ENCODE measurements at places on chromosomes 6 and 20.

DNA sequence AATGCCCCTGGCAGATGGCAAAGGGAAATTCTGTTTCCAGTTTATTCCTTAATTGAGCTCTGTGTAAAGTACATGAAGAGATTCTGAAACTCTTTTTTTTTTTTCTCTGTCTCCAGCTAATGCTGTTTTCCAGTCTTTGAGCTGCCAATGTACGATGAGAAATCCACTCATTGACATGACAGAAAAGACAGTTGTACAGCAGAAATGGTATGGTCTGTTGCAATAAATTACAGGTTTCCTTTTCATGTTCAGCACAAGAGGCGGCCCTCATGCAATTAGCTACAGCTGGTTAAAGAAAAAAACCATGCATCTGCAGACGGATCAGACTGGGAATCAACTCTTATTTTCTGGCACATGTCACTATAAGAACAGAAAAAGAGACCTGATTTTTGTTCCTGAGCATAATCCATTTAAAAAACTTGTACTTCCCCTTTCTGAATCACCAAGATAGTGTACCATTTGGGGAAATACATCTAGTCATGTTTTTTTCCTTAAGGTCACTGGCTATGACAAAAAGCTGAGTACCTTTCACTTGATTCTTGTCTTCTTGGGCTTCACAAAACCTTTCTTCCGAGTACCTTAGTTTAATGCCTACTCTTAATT, 289.8 kb upstream of the PREP start:
- DNase-seq: no peak

- DNase-seq: no peak
Measured at GRCh38 chr6:4413073-4413472, 277.7 kb upstream of the ECI2 start.

DNA sequence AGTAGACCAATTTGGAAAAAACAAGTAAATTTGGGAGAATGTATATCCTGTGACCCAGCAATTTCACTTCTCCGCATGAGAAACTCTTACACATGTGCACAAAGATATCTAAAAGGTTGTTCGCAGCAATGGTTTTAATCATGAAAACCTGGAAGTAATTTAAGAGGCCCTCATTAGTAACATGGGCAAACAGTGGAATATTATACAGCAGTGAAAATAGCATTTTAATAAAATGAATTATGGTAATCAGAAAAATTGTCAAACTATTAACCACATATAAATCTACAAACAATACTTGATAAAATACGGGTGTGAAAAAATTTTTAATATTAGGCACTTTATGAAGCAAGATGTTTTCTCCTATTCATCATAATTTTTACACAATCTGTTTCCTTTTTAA, 74.2 kb downstream of the KCNQ5 start:
- DNase-seq: no peak

DNA sequence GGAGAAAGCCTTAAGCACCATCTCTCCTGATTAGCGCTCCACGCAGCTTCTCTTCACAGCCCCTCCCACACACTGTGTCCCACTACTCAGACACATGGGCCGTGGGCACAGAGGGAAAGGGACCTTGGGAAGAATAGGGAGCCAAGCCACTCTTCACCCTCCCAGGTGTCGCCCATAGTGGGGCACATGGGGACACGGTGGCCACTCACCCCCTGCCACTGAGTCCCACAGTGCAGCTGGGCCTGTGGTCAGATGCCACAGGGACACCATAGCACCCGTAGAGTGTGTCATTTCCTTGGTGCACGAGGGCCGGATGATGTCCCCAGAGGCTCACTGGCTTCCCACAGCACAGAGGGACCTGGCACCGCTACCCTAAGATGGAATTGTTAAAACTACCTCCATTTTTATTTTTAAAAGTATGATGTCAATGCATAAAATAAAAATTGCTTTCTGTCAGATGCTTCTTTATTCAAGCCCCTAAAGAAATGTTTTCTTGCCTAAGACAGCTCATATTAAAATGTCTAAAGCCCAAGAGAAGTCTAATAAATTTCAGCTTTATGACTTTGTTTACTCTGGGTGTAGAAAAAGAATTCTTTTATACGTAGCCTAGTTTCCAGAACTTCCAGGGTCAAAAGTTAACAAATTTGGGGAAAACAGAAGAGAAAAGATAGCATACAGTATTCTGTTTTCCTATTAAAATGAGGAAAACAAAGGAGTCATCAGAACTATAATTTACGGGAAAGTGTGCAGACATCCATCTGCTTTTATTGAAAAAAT, 191.0 kb upstream of the SNX9 start:
- no peak for DNase-seq

GRCh38 chr6:136550330-136551071, at the start of gene MAP7:
Gene MAP7 (minus strand): TSS chr6:136550422. CDS start chr6:136550408, 14 bp downstream.
- peak; percentile 38 for DNase-seq
